Activated CD8-positive, alpha-beta memory T cell treated with anti-CD3 and anti-CD28 coated beads, Interleukin-2, amount 10 ng/mL, durations not matched to agents 7 days and 5 days (primary cell): ENCODE measurements at places on chromosomes 7 and 10. TPM values are rescaled to one million over a fixed set of nuclear protein-coding genes. Genes with fewer than 3 reads are reported as not detected.
A peak's percentile ranks its signal among the peaks of the same experiment; 100 is the strongest.

DNA sequence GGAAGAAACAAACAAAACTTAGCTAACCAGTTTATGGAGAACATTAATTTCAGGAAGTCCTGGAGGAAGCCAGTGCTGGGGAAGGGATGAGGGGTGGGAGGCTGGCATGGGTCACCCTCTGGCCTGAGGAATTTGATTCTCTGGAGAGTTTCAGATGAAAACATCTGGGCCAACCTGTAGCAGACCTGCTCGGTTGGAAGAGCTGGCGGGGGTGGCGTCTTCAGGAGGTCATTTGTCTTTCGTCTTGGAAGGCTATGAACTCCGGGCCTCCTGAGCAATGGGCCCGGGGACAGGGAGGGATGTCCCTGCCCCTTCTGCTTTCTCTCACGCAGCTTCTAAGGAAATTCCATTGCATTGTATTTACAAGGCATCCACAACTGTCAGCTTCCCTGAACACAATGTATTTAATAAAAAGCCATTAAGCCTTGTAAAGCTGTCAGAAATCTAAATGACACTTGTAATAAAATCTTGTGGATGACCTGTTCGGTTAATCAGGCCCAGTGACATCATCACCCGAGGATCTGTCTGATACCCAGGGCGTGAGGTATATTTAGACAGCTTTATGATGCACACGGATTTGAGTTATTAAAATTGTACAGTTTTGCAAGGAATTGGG, 250.5 kb downstream of the RAB11FIP2 start:
- H3K4me1 ChIP-seq = no peaks in the 10 kb centered on the region
- peaks cover 3% of the 10 kb centered on the region for H3K27me3 ChIP-seq
- H3K27ac ChIP-seq = no peak overlapping the region
- no peak overlapping the region for H3K4me3 ChIP-seq
- no peak for DNase-seq

- no peaks in the 10 kb centered on the region for H3K4me1 ChIP-seq
- DNase-seq = no peak
- H3K36me3 ChIP-seq = no peaks in the 10 kb centered on the region
- H3K27me3 ChIP-seq = no peaks in the 10 kb centered on the region
These were observed 92.7 kb downstream of the PARD3 start for GRCh38 chr10:34722404-34722803.

The ZNF736 gene
- total RNA-seq = 20.1 TPM

The HOXA9 gene
- not detected for total RNA-seq

The C10orf62 gene
- total RNA-seq = not detected

DNA sequence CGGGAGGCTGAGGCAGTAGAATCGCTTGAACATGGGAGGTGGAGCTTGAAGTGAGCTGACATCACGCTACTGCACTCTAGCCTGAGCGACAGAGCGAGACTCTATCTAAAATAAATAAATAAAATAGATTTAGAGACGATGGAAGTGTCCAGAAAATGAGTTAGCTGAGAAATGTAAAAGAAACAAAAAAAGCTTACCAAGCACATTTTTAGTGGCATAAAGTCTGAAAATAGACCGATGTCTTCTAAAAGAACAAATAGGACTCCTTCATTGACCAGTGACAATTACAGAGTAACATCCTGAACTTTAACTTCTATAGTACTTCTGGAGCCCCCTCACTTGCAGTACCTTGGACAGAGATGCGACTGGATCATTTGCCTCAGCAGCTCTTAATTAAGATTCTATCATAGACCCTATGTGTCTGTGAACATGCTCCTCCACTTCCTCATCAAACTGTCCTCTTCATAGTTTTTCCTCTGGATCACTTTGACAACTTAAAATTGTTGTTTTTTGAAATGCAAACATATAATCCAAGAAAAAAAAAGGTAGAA, 25.2 kb upstream of the SRPK2 start:
- DNase-seq = no peak
- H3K4me1 ChIP-seq = no peaks in the 10 kb centered on the region
- no peak overlapping the region for H3K27ac ChIP-seq
- no peak overlapping the region for H3K4me3 ChIP-seq
- H3K27me3 ChIP-seq = no peaks in the 10 kb centered on the region

- DNase-seq = no peak
- no peak overlapping the region for H3K4me3 ChIP-seq
- peaks cover 11% of the 10 kb centered on the region for H3K4me1 ChIP-seq
- no peaks in the 10 kb centered on the region for H3K27me3 ChIP-seq
- H3K27ac ChIP-seq = no peak overlapping the region
These were observed 141.9 kb downstream of the MAD1L1 start for GRCh38 chr7:2090526-2091520.

DNA sequence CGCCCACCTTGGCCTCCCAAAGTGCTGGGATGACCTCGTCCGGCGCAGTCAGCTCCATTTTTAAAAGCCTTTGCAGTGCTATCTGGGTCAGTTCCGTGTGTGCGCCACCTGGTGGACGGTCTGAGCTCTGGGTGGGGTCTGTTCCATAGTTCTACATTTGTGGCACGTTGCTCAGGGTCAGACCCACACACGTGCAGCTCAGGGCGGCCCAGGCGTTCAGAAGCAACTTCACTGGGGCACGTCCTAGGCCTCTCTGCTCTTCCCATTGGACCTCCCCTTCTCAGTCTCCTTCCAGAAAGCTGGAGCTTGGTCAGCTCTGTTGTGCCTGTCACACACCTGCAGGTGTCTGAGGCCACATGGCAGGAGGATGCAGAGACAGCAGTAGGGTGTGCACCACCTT, 137.9 kb downstream of the DNAJB6 start:
- H3K4me3 ChIP-seq = no peak overlapping the region
- peaks cover 40% of the 10 kb centered on the region for H3K36me3 ChIP-seq
- peaks cover 59% of the 10 kb centered on the region for H3K4me1 ChIP-seq
- no peak overlapping the region for H3K27ac ChIP-seq
- DNase-seq = peak; percentile 40

- no peak overlapping the region for H3K27ac ChIP-seq
- H3K36me3 ChIP-seq = no peaks in the 10 kb centered on the region
- no peak for DNase-seq
- H3K4me1 ChIP-seq = no peaks in the 10 kb centered on the region
These were observed 786.3 kb downstream of the SORCS1 start for GRCh38 chr10:106378251-106378650.

- no peak overlapping the region for H3K4me3 ChIP-seq
- H3K27ac ChIP-seq = no peak overlapping the region
- H3K27me3 ChIP-seq = no peaks in the 10 kb centered on the region
- no peak for DNase-seq
- H3K4me1 ChIP-seq = no peaks in the 10 kb centered on the region
These were observed 949.4 kb upstream of the POT1 start for GRCh38 chr7:125878988-125879387.

The CAV2 gene
- 0.26 TPM for total RNA-seq

- no peak for DNase-seq
- H3K27me3 ChIP-seq = peaks cover 64% of the 10 kb centered on the region
- H3K36me3 ChIP-seq = no peaks in the 10 kb centered on the region
- peaks cover 9% of the 10 kb centered on the region for H3K4me1 ChIP-seq
These were observed 13.1 kb downstream of the CNPY1 start for GRCh38 chr7:155533120-155533826.

The CTAGE8 gene
- not detected for total RNA-seq

The COL26A1 gene
- not detected for total RNA-seq
